ENCODE measurements at places on chromosomes 4 and X.
A peak's percentile ranks its signal among the peaks of the same experiment; 100 is the strongest.

- no peak for DNase-seq
Observed at GRCh38 chr4:127448986-127449385, 183.8 kb upstream of the INTU start.

DNA sequence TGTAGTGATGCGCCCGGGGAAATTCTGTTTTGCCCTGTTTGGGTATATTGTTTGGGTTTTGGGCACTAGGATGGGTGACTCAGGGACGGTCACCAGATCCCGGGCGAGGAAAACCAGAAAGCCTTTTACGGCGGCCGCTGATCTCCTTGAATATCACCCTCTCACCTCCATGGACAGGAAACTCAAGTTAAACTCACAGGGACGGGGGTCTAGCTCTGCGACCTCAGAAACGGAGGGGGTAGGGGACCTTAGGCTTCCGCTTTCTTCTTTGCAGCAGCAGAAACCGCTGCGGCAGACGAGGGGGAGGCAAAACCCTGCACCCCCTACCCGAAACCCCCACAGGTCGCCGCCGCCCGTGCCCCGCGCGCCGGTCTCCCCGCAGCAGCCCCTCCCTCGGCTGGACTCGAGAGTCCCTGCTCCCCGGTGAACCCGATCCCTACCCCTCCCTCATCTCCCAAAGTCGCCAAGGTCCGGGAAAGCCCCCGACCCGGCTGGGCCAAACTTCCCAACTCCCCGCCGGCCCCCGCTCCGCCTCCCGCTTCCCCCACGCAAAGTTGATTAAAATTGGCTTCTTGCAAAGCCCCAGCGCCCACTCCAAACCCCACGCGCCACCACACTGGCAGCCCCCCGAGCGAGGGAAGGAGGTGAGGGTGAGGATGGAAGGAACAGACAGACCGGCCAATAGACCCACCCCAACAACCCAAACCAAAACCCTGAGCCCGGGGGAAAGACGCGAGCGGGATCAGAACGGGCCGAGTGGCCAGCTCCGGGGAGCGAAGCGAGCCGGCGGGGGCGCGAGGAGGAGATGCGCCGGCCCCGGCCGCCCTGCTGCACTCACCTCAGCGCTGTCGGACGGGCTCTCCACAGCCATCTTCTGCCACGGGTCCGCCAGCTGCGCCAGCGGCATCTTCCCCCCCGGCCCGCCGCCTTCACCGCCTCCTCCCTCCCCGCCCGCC is 705 bp downstream of the RPS6KA3 start:
- peak; percentile 1 for DNase-seq

DNA sequence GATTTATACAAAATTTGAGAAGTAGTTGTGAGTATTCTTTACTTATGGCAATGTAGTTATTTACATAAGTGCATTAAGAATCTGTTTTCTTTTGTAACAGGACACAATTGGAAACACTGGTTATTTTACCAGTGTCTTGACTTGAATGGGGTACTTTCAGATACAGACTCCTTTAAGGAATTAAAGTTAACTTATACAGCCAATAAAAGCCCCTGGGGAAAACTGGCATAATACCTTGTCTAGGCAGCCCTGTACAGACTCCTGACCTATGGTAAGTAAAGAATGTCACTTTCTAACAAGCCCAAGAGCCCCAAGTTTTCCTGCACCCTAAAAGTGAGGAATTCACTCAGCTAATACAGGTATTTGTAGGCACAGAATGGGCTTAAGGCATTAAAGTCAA is 241.8 kb downstream of the CPXCR1 start:
- no peak for DNase-seq

DNA sequence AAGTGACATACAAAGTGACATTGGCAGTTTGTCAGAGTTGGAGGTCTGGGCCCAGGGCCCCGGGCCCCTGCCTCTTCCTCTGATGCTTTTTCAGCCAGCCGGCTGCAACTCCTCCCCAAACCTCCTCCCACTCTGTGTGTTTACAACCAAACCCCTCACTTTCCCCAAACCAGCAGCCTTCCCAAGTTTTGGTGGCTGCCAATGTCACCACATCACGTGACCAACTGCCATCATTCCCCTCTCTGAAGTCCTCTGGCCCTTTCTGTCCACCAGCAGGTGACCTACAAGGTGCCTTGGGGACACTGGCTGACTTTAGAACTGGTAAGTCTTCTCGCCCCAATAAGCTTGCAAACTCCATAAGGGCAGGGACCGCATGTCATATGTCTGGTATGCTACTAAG is 357.7 kb downstream of the BCOR start:
- DNase-seq, result no peak

GRCh38 chr4:70759126-70759525 is 37.4 kb downstream of the RUFY3 start:
- DNase-seq, result no peak

DNA sequence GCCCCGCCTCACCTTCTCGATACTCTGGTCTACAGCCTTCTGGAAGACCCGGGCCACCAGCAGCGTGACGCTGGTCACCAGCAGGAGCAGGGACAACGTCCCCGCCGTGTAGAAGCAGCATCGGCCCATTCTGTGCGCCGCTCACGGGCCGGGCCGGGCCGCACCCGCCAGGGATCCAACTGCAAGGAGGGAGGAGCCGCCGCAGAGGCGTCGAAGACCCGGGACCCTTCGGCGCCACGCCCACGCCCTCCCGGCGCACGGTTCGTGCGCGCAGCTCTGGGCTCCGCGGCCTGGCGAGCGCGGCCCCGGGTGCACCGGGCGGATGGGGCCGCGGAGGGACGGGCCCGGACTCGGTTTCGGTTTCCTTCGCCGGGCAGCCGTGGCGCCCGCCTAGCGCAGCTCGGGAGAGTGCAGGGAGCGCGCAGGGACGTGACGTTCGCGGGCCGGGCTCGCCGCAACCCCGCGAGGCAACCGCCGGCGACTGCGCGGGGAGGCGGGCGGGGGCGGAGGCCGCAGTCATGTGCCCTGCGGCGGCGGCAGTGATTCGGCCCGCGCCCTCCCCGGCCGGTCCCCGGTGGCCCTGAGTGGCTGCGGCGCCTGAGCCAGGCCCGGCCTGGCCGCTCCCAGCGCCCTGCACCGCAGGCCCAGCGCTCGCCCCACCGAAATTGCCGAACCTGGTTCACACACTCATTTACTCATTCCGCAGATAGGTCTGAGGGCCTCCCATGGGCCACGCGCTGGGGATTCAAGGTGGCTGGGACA is at the start of gene SCARB2:
Gene SCARB2 (minus strand): TSS at position 410 of the 762 bp plus-strand sequence. CDS start 281 bp downstream, at position 129.
- DNase-seq, result peak; percentile 23

GRCh38 chr4:2929469-2929868 is 33.7 kb downstream of the NOP14 start:
- no peak for DNase-seq

GRCh38 chrX:101564651-101565050 is 14.3 kb downstream of the ARMCX1 start:
- no peak for DNase-seq

DNA sequence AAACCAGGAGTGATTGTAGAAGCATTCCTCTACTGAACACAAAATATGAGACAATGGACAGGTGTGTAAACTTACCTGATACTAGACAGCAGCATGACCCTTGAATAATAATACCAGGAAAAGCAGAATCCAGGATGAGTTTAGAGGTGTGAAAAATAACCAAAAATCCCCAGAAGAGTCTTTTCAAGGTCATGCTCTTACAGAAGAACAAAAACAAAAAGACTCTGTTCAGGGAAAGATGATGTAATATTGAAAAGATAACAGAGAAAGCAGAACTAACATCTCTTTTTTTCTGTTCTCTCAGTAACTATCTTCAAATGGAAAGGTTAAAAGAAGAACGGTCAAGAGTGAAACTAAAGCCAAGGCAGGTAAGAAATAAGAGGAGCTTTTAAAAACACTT is 14.0 kb upstream of the ARHGAP10 start:
- no peak for DNase-seq

DNA sequence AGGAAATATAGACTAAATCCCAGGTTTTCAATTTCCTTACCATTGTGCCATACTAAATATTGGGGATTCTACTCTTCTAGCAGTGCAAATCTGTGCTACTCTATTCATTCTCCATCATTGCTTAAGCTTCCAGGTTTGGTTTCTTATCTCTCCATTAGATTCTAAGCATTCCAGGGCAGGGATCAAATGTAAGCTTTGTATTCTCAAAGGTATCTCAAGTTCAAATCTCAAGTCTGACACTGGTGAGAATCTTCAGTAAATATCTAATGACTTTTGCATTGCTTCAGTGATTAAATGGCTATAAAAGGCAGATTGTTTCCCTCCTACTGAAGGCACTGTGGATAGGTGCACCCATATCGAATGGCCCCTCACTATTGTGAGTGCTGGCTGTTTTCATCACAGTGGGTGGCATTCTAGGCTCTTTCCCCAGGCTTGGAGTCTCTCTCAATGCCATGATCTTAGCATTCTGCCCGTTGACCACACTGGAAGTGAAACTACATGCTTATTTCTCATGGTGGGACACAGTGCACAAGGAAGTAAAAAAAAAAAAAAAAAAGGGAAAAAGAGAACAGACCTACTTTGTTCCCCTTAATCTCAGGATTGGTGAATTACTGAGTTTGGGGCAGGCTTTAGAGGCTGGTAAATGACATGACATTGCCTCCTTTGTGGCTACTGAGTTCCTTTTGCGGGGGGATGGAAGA is 28.7 kb downstream of the FAM9C start:
- no peak for DNase-seq

- DNase-seq, result no peak
Observed at GRCh38 chr4:73822812-73823504, 13.5 kb upstream of the CXCL6 start.

- no peak for DNase-seq
Observed at GRCh38 chrX:112761242-112762207, 79.1 kb downstream of the AMOT start.

- no peak for DNase-seq
Observed at GRCh38 chr4:69753686-69754085, 6.7 kb downstream of the SULT1B1 start.

DNA sequence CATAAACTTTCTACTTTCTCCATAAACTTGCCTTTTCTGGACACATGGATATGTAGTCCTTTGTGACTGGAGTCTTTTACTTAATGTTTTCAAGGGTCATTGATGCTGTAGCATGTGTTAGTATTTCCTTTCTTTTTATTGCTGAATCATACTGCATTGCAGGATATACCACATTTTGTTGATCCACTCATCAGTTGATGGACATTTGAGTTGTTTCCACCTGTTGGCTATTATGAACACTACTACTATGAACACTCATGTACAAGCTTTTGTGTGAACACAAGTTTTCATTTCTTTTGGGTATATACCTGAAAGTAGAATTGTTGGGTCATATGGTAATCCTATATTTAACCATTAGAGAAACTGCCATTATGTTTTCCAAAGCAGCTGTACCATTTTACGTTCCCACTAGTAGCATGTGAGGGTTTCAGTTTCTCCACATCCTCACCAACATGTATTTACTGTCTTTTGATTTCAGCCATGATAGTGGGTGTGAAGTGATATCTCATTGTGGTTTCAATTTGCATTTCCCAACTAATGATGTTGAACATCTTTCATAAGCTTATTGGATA is 26.3 kb upstream of the GPM6B start:
- DNase-seq, result no peak

DNA sequence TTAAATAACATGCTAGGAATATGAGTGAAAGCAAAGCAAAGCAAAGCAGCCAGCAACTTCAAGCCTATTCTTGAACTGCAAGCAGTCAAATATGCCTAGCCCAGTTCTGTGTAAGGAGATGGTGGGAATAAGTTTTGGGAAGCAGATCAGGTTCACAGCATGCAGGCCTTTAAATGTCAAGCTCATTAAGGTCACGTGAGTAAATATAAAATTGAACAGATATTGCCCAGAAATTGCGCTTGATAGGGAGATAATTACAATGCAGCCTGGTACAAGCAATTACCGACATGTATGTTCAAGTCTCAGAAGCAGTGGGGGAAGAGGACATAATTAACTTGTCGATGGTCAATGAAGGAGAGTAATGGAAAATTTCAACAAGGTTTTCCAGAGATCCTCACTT is 6.0 kb downstream of the GNPDA2 start:
- DNase-seq, result no peak

DNA sequence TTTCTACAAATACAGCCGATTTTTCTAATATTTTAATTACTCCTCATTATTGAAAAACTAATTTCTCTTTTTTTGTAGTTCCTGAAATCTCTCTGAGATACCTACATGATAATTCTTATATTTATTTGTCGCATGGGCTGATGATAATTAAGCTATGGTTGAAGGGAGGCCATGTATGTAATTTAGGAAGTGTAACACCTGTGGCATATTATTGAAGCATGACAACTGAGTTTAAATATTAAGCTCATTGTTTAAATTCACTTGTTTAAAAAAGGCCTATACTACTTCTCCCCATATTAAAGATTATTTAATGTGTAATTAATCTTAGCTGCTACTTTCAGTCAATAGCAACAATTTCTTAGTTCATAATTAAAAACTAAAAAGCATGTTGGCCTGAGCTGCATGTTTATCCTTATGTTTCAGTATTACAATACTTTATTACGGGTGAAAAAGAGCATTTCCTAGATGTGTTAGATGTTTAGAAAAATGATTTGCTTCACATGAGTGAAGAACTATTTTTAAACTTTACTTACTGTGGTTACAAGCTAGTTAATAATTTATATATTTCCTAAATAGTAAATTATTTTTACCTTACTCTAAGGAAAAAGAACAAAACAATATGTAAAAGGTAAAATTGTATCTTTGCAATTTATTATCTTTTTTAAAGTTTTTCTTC is 122.4 kb downstream of the RAP1GDS1 start:
- DNase-seq, result no peak

- DNase-seq, result no peak
Observed at GRCh38 chr4:146550161-146550560, 28.4 kb upstream of the SLC10A7 start.

GRCh38 chr4:186719925-186720694 is 3.5 kb downstream of the FAT1 start:
- no peak for DNase-seq

DNA sequence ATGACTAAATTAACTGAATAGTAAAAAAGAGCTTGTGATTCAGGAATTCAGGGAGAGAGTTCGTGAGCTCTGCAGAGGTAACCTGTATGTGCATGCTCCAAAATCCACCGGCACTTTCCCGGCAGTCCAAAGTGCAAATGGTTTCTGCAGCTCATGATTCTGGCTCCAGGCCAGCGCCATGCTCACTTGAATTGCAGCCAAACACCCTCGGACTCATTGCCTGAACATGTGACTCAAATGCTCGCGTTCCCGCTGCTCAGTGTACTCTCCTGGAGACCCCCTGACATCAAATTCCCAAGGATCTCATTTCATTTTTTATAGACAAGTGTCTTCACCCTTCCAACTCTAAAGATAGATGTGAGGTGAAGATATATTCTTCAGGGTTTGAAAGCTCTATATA is 44.1 kb upstream of the SH3RF1 start:
- peak; percentile 1 for DNase-seq

DNA sequence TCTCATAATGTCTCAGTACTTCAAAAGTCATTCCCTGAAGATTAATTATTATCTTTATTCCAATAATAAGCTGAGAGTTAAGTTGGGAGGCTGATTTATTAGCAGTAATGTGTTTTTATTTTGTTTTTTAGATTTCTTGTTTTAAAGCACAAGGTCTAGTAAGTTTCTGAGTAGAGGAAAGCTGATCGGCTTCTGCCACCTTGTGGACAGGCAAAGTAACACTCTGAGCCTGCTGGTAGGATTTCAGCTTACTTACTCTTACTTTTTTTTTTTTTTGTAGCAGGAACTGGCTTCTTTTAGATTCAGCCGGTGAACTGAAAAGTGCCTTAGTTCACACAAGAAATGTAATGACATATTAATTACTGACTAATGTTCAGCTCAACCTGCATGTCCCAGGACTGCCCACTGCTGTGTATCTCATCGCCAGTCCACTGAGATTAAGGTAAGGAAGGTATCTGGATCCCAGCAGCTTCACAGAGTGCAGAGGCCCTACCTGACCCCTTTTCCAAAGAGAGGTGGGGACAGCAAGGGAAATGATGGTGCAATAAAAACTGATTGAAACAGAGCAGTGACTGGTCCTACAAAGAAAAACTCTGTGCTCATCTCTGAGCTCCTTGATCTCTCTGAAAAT is 126.5 kb downstream of the ADGRA3 start:
- no peak for DNase-seq

Data from esophagus squamous epithelium (tissue), 5 donors.